ENCODE measurements at places on chromosomes 16 and 17.

- DNase-seq, result no peak
Measured at GRCh38 chr17:61007980-61008379, 330.3 kb downstream of the BCAS3 start.

DNA sequence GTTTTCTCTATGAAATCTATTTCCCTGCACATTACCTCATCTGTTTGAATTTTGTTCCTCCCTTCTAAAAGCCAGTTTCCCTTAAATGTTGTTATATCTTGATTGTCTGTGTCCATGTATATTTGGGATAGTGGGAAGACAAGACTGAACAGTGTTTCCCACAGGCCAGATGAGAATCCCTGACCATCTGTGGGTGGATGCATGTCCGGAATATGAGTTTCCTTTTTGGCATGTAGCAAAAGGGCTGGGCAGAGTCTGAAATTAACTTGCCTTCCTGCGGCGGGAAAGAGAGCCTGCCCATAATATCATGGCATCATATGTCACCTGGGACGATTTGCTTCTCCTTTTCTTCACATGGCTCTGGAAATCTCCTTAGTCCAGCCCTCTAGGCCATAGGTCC is 385.8 kb upstream of the MAF start:
- DNase-seq, result no peak

- no peak for DNase-seq
Measured at GRCh38 chr16:77897129-77897437, 108.7 kb downstream of the VAT1L start.

DNA sequence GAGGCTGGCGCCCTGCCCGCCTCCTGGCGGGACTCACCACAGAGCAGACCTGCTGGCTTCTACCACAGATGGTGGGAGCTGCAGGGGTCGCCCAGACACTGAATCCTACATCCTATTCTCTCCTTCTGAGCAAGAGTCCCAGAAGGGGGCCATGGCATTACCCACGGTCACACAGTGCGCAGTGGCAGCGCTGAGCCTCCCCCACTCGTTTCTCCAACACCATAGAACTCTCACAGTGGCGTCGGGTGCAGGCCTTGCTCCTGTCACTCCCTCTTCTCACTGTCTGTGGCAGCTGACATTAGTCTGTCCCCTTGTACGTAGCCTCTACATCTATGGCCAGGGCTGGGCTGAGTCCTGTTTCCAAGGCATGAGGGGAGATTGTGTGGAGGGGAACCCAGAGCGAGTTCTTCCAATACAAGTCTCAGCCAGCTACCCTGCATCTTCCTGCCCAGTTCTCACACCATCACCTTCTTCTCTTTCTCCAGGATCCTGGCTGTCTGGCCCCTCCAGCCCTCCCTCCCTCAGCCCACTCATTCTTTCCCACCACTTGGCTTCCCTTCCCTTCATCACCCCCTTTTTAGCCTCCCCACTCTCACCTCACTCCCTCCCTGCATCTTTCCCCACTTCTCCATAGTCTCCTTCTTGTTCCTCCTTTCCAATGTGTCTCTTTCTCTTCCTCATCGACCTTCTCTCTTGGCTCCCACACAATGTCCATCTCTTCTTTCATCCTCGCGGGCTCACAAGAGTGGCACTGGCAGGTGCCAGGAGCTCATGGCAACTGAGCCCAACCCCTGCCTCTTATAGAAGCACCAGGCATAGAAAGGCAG is 5.9 kb downstream of the UBTF start:
- no peak for DNase-seq

DNA sequence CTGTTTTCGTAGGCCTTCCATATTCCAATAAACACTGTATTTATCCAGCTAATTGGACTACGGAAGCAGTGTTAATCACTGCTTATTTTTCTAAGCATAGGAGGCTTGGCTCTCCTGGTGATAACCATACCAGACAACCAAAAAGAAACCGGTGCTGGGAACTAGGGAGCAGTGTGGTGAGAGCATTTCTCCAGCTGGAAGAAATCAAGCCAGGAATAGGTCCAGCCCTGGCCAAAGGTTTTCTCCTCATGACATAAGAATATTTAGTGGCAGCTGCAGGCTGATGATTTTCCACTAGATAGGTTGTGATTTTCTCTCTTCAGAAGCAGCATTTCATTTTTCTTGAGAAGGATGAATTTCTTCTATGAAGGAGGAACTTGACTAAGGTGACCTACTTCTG is 141.5 kb downstream of the TRIM37 start:
- no peak for DNase-seq

- no peak for DNase-seq
Measured at GRCh38 chr17:74137416-74137815, 66.1 kb upstream of the RPL38 start.

GRCh38 chr17:51700011-51700760 is 439.8 kb downstream of the UTP18 start:
- DNase-seq, result no peak

DNA sequence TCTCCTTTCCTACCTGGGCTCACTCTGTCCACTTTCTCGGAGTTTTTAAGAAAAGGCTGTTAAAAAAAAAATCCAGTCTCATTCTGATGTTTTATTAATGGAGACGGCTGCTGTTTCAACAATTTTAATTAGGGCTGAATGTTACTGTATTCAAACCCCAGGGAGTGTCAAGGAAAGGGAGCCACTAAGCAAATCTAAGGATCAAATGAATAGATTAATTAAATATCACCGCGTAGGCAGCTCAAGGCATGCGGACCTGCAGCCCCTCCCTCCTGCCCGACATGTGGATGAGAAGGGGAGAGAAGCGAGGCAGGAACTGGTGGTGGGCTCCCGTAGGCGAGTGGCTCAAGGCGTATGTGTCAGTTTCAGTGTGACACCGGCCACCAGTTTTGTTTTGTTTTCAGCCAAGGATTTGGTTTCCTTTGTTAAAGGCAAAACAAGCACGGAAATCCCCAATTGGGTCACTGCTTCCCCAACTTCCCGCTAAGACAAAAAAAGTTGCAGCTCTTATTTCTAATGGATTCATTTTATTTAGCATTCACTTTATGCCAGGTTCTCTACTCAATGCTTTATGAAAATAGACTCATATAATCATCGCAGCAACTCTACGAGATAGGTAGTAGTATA is 110.6 kb downstream of the GP2 start:
- DNase-seq, result no peak

DNA sequence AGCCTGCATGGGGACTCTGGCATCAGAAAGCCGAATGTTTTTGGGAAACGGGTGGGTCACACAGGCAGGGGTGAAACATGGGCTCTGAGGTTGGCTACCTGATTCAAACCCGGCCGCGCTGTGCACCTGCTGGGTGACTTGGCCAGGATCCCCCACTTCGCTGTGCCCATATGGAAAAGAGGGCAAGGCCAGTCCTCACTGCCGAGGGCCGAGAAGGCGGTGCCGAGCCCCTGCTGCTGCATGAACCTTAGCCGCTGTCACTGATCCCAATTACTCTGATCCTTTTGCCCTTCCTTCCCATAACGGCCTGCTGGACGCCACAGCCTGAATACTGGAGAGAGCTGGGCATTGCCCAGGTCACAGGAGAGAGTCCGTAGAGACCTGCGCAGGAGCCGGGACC is 17.7 kb downstream of the KDM8 start:
- DNase-seq, result no peak

GRCh38 chr17:68458260-68459036 is 1.2 kb upstream of the WIPI1 start:
- no peak for DNase-seq

- DNase-seq, result no peak
Measured at GRCh38 chr17:62692721-62693431, 65.4 kb downstream of the MRC2 start.

DNA sequence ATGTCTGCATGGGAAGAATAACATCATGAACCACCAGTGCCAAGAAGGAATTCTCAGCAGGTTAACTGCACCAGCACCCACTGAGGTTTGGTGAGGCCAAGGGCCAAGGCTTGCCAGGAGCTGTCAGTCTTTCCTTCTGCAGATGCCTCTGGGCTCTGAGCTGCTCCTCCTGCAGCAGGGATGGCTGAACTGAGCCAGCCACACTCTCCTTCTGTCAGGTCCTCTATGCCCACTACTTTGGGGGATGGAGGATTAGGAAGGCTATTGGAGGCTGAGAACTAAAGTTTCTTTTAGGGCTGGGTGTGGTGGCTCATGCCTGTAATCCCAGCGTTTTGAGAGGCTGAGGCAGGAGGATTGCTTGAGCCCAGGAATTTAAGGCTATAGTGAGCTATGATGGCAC is 71.6 kb downstream of the PLXDC1 start:
- no peak for DNase-seq

- peak; percentile 44 for DNase-seq
Measured at GRCh38 chr16:55779402-55780094, 53.3 kb downstream of the CES1 start.

DNA sequence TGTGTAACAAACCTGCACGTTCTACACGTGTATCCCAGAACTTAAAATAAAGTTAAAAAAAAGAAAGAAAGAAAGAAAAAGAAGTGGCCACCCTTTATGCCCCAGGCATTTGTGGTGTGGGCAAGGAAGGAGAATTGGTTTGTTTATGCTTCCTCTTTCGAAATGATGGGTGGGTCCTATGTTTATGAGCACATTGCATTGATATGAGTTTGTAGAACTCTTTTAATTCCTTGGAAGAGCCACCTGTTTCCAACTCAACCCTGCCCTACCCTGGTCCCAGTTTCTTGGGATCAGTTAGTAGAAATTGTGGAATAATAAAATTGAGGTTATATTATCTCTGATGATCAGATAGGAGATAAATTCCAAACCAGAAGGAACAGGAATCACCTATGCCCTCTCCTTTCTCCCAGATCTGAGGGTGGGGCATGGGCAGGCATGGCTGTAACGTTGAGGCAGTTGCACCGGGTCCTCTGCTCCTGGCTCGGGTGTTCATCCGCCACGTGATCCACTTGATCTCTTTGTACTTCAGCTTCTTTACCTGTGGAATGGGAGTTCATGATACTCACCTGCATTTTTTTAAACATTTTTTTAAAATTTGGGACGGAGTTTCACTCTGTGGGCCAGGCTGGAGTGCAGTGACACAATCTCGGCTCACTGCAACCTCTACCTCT is 15.9 kb downstream of the CHAD start:
- DNase-seq, result no peak

- DNase-seq, result no peak
Measured at GRCh38 chr16:11632455-11632939, 35.8 kb upstream of the SNN start.

- no peak for DNase-seq
Measured at GRCh38 chr16:55876854-55877253, 1.7 kb upstream of the CES5A start.

DNA sequence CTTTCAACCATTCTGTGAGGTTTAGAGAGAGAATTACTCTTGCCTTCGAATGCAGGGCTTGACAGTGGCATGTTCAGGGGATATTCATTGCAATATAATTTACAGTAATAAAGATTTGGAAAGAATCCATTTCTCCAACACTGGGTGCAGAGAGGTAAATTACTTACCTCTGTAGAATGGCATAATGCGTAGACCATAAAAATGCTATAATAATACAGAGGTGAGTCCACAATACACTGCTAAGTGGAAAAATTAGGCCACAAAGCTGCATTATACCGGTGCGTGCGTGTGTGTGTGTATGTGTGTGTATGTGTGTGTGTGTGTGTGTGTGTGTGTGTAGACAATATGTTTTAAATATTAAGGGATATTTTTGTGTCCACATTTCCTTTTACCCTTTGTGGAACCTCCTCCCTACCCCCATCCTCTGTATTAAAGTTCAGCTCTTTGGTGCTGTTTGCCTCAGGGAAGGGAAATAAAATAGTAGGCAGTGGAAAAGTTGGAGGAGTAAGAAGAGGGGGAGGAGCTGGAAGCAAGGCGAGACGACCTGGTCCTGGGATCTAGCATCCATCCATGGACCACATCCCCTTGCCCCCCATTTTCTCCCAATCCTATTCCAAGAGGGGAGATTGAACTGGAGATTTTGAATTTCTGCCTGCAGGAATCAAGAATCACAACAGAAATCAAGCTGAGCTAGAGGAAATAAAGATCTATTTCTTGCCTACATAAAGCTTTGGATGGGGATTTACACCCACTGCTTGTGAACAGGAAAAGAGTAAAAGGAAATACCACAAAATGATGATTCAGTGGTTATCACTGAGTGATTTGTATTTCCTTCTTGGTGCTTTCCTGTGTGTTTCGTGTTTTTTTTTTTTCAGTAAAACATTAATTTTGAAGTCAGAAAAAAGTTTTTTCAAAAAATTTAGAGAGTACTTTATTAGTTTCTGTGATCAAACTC is 124.8 kb downstream of the RGS9 start:
- DNase-seq, result no peak

- DNase-seq, result no peak
Measured at GRCh38 chr17:65920996-65921395, 270.9 kb downstream of the CEP112 start.

GRCh38 chr17:14094676-14095601 is 25.6 kb downstream of the COX10 start:
- no peak for DNase-seq

DNA sequence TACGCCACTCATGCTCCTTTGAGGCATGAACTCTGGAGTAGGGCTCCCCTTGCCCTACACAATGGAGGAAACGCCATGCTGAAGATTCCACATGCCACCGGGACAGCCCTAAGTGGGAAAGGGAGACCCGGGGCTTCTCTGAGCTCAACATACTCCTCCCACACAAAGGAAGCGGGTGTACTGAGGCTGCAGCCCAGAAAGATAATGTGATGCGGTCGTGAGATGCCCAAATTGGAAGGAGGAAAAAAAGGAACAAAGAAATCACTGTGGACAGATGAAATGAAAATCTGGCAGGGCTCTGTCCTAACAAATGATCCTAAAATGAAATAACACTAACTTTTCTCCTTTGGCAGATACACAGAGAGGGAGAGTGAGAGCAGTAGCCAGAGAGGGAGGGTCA is 182.1 kb downstream of the ZFHX3 start:
- no peak for DNase-seq

GRCh38 chr17:49646391-49647255 is 31.3 kb downstream of the SPOP start:
- no peak for DNase-seq

DNA sequence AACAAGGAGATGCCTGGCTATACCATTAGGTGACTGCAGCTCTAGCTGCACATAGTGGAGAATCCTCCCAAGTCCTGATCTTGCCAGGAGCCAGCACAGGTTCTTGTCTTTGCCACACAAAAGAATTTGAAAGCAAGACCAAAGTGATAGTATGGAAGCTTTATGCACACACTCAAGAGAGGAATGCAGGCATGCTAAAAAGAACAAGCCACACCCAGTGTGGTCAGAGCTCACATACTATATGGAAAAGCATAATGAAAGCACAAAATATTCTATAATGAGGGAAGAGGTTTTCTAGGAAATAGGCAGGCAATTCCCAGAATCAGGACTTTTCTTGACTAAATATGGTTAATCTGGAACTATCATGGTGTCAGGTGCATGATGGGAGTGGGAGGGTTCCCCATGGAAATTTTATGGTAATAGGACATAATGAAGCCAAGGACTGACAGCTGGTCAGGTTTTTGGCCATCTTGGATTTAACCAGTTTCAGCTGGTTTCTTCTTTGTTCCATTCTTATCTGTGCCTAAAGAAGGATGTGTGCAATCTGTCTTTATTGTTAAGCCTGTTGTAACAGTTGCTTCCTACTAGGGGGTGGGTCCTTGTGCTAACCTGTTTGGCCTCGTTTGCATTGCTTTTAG is 171.6 kb downstream of the ZNF18 start:
- DNase-seq, result no peak

GRCh38 chr16:28836761-28837064 is 9.4 kb downstream of the TUFM start:
- DNase-seq, result no peak

- no peak for DNase-seq
Measured at GRCh38 chr17:8384801-8385378, 1.9 kb upstream of the RPL26 start.

Data from NCI-H2029 (cell line).